Lower leg skin (tissue), 4 donors: ENCODE measurements at places on chromosomes 1 and 21.

GRCh38 chr1:156767879-156768604, 707 bp downstream of the PRCC start:
- DNase-seq, result no peak

DNA sequence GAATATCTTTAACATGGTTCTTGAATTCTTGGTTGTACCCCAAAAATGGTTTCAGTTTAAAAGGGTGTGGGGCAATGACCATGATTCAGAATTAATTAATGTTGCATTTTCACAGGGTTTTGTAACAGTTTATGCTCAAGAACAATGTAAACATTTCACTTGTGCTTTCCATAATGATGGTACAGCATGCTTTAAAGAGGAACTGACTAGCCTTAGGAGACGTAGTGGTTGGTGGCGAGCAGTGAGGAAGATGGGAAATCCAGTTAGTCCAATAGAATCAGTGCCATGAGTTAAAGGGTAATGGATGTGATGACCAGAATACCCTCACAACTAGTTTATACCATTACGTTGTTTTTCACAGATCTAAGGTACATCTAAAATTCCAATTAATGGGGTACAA, 138.0 kb downstream of the HS2ST1 start:
- no peak for DNase-seq

- no peak for DNase-seq
These were observed 88.3 kb upstream of the ARHGAP29 start for GRCh38 chr1:94325377-94326302.

DNA sequence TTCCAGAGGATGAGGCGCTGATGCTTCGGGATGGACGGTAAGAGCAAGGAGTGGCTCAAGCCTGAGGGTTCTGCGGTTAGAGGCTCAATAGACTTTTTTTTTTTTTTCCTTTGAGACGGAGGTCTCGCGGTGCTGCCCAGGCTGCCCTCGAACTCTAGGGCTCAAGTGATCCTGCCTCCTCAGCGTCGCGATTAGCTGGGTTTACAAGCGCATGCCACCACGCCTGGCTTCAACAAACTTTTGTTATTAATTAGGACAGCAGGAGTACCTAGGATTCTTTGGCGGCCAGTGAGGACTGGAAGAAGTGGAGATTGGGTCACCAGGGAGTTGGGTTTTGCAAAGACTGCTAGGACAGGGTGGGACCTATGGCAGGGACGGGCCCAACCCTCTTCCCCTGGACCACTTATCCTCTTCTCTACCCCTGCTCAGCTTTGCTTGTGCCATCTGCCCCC, 587 bp downstream of the SCNM1 start:
- DNase-seq, result no peak

GRCh38 chr1:218659911-218660677, 315.0 kb downstream of the TGFB2 start:
- DNase-seq, result no peak

DNA sequence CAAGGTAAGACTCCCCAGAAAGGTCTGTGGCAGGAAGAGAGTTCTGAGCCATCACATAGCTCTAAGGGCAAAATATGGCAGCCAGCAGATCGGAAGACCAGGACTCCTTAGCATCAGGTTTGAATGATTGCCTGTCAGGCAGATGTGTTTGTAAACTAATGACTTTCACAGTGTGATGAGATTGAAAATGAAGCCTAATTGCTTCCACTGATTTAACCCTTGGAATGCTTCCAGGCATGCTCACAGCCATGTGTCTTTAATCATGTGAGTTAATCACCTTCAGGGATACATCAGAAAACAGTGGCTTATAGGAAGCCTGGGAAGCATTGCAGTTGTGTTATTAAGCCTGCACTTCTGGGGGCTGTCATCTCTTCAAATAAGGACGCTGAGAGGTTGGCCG, 82.8 kb downstream of the LRRC53 start:
- DNase-seq, result no peak

DNA sequence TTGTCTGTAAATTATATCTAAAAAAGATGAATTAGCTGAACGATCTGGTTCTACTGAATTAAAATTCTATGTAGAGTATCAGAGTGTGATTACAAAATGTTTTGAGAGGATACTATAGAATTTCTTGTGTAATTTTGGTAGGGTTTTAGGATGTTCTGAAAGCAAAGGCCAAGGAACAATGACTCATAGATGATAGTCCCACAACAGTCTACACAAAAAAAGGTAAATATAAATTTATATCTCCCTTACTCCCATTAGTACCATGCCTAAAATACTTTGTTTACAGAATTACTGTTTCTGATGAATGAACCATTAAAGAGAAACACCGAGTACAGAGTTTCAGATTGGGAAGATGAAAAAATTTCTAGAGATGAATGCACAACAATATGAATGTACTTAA, 9.5 kb downstream of the EDEM3 start:
- no peak for DNase-seq

DNA sequence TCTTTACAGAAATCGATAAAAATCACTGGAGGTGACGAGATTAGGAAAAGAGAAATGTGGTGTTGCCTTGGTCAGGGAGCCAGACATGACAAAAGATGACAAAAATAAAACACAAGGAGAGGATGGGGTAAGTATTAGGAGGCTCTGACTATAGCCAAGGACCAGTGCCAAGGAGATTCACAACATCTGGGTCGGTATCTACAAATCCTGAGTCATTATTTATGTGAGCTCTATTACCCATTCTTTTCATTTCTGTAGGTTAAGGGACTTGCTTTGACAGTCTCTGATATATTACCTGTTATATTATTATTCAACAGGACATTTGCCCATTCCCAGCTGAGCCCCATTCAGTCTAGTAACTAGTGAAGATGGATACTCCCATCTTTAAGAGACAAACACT, 120.8 kb downstream of the TYW3 start:
- DNase-seq, result no peak

- DNase-seq, result no peak
These were observed 105.4 kb downstream of the UBE2U start for GRCh38 chr1:64308866-64309265.

GRCh38 chr1:245987219-245987545, 519.9 kb downstream of the SMYD3 start:
- DNase-seq, result no peak

GRCh38 chr1:152227310-152227928, 3.4 kb upstream of the HRNR start:
- no peak for DNase-seq

DNA sequence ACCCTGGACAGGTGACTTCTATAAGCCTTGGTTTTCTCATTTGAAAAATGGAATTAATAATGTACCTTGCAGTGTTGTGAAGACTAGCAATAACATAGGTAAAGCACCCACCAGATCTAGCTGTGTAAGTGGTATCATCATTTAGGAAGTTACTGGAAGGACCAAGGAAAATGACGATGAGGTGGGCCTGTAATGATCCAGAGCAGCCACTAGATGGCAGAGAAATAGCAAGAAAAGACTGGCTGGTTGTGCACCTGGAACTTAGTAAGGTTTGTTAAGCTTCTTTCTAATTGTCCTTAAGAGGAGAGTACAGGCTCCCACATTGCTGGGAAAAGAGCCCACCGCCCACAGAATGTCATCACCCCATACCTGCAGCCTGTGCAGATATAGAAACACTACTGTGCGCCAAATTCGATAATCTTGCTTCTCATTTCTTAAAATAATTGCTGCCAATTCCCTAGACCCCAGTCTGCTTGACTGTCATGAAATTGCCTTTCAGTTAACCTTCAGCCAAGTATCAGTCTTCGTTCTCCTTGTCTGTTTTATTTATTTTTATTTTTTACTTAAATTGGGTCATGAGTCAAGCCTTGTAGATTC, 37.2 kb downstream of the WNT4 start:
- DNase-seq, result no peak

- DNase-seq, result no peak
These were observed 13.9 kb upstream of the XPR1 start for GRCh38 chr1:180617774-180618395.

DNA sequence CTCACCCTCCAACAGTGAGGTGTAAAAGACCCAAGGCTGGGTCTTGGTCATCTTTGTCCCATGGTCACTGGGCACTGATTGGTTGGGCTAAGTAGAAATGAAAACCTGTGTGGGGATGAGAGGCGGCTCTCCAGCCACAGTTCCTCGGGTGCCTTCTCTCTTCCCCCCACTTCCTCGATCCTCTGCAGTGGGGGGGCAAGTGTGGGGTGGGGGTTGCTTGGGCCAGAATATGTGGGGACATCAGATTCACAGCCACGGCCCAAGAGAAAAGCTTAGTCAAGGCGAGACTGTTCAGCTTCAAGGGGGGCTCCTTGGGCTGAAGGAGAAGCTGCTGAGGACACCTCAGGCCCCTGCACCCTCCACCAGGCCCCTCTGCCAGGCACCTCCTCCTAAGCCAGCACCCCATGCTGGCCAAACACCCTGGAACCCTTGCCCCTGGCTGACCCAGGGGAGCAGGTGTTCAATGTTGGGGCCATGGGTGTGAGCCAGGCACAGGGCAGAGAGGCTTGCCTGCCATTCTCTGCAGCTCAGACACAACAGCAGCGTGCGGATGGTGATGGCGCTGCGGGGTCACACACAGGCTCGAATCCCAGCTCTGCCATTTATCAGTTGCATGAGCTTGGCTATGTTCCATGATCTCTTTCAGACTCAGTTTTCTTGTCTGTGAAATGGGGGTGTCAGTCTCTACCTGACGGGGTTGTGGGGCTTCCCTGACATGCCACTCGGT, 21.0 kb upstream of the TNFRSF1B start:
- no peak for DNase-seq

DNA sequence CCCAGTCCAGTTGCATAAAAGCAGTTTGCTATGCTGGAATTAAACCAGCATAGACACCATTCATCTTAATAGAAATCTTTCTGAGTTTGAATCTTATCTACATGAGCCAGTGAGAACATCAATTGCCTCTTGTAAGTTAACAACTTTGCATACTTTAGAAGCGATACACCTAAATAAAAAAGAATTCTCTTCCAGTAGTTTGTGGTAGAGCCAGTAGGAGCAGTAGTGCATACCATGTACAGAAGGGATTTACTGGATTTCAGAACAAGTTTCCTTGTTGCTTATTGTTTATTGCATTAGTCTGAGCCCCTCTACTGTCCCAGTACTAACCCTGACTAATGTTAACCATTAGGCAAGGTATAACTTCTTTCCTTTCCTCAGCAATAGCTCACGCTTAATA, 313.1 kb downstream of the TGFB2 start:
- no peak for DNase-seq

DNA sequence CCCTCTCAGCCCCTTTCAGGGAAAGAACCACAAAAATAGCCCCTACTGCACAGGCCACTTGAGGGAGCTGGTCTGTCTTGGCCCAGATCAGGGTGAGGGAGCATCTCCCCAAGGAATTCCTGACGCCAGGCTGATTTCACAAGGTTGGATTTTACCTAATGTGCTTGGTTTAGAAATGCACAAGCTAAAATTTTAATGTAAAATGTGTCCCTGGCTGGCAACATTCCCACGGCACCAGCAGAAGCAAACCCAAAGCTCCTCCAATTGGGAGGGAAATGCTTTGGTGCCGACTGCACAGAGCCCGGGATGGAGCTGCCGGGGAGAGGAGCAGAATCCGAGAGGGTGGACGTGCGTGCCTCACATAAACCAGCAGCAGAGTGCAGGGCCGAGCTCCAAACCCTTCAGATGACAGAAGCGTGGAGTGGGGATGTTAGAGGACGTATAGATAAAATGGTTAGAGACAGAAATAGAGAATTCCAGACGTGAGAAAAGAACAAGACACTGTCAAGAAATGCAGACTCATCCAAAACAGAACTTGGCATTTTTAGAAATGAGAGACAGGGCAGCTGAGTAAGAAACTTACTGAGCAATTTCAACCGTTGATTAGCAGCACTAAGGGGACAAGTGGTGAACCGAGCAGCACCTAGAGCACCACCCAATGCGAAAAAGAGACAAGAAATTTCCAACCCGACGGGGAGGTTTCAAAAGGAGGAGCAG, 41.6 kb upstream of the TMEM52 start:
- DNase-seq, result no peak

GRCh38 chr1:39562886-39563285, 13.7 kb downstream of the PABPC4 start:
- no peak for DNase-seq

DNA sequence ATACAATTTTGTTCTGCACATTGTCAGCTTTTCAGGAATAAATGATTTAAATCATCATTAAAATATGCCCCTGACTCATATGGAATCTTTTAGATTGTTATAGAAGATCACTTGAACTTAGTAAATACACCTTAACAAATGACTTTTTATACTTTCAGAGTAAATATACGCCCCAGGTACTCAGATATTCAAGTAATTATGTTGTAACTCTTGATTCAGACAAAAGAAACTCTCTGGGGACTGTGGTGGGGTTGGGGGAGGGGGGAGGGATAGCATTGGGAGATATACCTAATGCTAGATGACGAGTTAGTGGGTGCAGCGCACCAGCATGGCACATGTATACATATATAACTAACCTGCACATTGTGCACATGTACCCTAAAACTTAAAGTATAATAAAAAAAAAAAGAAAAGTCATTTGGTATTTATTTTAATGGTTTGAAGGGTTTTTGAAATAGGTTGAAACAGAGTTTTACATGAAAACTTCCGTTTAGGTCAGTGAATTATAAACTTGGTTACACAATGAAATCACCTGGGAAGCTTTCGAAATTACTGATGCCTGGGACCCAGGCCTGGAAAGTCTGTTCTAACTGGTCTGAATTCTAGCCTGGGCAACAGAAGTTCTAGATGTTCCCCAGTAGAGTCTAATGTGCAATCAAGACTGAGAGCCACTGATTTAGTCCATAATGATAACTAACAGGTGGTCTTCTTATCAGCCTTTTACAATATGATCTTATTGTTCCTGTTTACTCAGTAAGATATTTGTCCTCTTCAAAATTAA, 320.5 kb upstream of the NR5A2 start:
- no peak for DNase-seq

DNA sequence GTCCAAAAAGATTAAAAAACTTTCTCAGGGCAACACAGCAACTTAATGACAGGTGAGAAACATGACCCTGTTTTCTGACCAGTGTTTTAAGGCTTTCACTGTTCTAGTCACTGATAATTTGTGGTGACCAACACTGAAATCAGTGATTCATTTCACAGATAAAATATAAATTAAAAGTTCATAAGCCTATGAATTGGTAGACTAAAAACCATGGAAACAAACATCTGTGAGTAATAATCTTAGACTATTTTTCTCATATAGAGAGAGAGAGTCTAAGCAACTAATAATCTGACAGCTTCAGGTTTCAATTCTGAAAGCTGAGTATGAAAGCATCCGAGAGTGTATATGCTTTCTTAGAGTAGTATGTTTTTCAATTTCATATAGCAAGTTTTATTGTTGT, 536.9 kb downstream of the ADGRL2 start:
- DNase-seq, result no peak

- no peak for DNase-seq
These were observed 7.6 kb upstream of the RXRG start for GRCh38 chr1:165452336-165453130.

GRCh38 chr1:240765732-240766363, 153.9 kb upstream of the GREM2 start:
- no peak for DNase-seq
